Activated T-helper 1 cell treated with anti-CD3 and anti-CD28 coated beads, Interleukin-12 subunit alpha, Interleukin-12 subunit beta, Interleukin-2, Interleukin-4 antibody, amounts not matched to agents 30 ng/mL and 10 ng/mL and 1 ng/mL, durations not matched to agents 14 hours and 24 hours and 36 hours (primary cell): ENCODE measurements at places on chromosomes 11 and 22. TPM values are rescaled to one million over a fixed set of nuclear protein-coding genes. Genes with fewer than 3 reads are reported as not detected.
A peak's percentile ranks its signal among the peaks of the same experiment; 100 is the strongest.

Gene TMPRSS5
- 0.66 and 1.6 TPM in 2 replicates for total RNA-seq

Gene RAG1
- 0.70 TPM in 1 of 2 replicates, not detected in the other for total RNA-seq

- no peak for DNase-seq
Observed at GRCh38 chr11:35115688-35116030, 23.3 kb upstream of the CD44 start.

DNA sequence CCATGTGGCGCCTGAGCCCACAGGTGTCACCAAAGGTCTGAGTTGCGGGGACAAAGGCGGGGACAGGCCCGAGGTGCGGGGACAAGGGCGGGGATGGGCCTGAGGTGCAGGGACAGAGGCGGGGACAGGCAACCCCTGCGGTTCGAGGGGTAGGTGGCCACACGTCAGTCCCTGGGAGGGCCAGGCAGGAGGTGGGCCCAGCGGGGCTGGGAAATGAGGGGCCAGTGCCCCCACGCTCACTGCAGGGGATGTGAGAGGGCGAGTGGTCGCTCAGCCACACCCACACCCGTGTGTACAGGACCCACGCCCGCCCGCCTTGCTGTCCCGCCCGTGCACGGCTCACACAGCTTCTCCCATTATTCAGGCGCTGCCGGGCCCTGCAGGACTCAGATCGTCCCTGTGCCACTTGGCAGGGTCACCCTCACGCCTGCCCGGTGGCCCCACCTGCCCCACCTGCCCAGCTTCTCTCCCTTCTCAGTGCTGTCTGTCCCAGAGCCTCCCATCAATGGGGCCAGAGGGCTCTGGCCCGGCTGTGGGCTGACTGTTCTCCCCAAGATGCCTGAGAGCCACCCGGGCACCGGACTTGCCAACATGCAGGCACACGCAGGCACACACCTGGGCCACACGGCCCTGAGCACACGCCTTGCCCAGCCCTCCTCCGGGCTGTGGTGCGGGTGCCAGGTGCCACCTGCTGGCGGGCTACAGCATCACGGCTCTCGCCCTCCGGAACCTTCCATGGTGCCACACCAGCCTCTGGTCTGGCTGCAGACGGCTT, 14.2 kb upstream of the MUC6 start:
- DNase-seq, result peak; percentile 63

DNA sequence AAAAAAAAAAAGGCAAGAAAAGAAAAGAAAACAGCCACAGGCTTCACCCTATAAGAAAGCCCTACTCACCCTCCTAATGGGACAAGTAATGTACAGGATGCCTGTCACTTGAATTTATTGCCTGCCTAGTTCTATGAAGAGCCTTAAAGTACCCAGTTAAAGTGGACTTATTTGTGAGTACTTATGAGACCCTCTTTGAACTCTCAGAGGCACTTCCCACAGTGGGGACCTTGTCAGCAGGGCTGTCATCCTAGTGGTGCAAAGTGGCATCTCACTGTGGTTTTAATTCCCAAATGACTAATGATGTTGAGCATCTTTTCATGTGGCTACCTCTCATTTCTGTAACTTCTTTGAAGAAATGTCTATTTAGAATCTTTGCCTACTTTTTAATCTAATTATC, 41.8 kb upstream of the BARX2 start:
- no peak for DNase-seq

DNA sequence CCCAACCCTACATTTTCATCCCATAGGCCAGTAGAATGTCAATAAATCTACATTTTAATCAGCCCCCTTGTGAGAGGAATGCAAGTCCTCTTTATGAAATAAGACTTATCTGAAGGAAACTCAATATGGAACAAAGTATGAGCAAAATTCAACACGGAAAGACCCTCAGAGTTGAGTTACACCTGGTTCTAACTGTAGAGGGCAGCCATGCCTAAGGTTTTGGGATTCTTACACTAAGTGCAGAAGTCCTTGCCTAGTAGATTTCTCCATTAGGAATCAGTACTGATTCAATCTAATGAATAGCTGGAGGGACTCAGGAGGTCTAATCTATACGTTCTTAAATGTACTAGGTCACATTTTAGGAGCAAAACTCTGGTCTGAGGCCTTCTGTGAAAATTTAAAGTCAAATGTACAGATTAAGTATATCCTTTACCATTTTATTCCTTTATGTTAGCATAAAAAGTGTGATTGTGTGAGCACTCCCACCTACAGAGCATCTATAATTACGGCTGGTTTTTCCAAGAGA, 904.5 kb downstream of the DLG2 start:
- DNase-seq, result no peak

DNA sequence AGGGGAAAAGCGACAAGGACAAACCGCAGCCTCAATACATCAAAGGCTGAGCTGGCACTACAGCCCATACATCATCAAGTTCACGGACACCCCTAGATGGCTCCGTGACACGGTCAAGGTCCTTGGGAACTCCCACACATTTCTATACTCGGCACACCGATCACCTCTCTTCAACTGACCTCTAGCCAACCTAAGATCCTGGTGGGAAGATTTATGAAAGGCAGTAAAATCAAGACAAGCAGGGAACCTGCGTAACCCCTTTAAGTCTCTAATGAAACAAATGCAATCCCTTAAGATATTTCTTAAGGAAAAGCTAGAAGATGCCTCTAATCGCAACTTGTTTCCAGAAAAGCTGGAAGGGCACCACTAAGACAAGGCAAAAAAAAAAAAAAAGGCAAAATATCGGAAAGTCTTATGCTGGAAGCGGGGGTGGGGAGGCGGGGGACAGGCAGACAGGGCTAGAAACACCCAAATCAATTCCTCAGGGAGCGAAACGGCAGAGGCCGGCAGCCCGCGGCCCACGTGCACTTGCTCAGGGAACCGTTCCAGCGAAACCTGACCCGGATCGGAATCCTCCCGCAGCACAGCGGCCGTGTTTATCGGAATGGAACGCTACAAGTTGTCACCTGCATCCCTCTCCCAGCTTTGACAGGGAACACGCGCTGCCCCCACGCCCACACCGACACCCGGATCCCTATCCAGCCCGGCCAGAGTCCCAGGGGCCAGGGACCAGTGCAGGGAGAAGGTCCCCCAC, 1.4 kb downstream of the ARHGAP20 start:
- DNase-seq, result no peak

Gene POU2AF3
- 0.21 and 0.39 TPM in 2 replicates for total RNA-seq

DNA sequence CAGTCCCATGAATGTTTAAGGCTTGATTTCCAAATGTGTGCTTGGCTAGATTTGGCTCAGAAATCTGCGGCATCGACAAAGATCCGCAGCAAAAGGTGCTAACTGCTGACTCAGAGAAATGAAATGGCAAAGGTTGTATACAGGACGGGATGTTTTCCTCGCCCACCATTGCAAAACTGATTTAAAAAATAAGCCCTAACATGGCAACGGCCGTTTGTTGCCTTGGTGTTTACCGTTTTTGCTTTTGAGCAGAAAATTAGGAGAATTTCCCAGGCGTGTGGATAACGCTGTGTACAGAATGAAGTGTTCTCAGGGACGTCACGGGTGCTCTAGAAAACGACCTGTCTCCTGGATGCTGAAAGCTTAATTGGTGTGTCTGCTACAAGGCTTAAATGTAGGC, 70.2 kb downstream of the ARHGAP8 start:
- DNase-seq, result no peak

GRCh38 chr11:120522021-120522420, 10.5 kb downstream of the GRIK4 start:
- no peak for DNase-seq

DNA sequence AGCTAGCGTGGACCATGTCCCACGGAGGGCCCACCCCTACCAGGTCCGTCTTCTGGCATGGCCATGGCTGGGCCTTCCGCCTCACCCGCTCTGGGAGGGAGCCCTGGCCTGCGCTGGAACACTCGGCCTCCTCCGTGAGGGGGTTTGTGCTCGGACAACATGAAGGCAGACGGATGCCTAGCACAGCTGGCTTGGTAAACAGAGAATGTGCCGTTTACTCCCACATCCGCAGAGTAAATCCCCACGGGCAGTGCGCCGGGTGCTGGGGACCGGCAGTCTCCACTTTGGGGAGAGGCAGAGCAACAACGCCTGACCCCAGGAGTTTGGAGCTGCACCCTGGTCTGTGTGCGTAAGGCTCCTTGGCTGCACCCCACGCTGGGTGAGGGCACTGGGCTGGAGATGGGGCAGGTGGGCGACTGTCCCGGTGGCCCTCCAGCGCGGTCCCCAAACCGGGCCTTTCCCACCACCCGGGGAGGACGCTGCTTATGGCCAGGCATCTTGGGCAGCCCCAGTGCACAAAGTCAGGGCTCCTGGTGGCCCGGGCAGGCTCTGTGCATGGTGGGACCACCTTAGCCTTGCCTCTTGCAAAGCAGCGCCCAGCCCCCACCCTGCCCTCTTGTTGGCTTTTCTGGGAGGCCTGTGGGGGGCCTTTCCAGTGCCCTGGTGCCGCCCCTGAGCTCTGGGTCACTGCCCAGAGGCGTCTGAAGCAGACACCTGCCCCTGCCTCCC, 30.7 kb upstream of the MUC5AC start:
- DNase-seq, result no peak

DNA sequence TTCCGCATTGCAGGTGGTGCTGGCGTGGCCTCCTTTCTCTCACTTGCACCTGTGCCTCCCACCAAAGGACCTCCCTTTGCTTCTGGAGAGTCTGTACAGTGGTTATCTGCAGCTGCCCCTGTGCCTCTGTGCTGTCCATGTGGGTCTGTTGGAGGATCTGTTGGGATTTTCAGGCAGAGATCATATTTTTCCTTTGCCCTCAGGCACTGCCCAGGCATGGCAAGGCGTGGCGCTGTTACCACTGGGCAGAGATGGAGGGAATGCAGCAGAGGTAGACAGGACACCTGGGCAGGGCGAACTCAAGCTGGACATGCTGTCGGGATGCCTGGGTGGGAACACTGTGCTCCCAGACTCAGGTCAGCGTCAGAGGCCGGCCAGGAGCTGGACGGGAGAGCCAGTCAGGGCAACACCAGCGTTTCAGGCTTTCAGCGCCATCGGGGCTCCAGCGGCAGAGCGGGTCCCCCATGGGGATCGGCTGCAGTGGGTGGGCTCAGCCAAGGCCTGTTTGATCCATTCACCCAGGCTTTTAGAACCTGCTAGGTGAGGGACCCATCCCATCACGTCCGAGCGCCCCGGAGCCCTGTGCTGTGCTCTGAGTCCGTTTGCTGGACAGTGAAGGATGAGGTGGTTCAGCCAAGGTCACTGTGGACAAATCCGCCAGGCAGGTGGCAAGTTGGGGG, 718.9 kb downstream of the BRD1 start:
- DNase-seq, result no peak

GRCh38 chr22:25745341-25746011, 3.5 kb downstream of the MYO18B start:
- DNase-seq, result no peak

DNA sequence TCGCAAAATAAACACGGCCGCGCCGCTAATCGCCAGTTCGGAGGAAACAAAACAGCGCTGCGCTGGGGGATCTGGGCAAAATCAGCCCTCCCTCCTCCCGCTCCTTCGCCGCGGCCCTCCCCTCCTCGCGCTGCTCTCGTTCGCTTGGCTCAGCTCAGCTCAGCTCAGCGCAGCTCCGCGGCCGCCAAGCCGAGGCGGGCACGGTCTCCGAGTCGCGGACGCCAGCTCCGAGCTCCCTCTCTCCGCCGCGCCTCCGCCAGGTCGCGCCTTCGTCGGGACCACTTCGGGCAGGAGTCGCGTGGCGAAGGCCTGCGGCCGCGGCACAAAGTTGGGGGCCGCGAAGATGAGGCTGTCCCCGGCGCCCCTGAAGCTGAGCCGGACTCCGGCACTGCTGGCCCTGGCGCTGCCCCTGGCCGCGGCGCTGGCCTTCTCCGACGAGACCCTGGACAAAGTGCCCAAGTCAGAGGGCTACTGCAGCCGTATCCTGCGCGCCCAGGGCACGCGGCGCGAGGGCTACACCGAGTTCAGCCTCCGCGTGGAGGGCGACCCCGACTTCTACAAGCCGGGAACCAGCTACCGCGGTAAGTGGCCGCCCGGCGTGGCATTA, at the start of gene SPON1:
Gene SPON1 (plus strand): TSS at position 162 of the 607 bp plus-strand sequence. CDS start 182 bp downstream, at position 344.
- peak; percentile 13 for DNase-seq

Gene MS4A10
- total RNA-seq, result not detected in 2 replicates

Gene CHRM1
- not detected in 2 replicates for total RNA-seq

Gene SUSD2
- 0.73 and 0.83 TPM in 2 replicates for total RNA-seq

GRCh38 chr11:68912254-68912653, 8.6 kb downstream of the IGHMBP2 start:
- DNase-seq, result no peak
